ENCODE measurements at places on chromosomes 2 and 18.
A peak's percentile ranks its signal among the peaks of the same experiment; 100 is the strongest.

GRCh38 chr2:44051593-44052347, 56.0 kb upstream of the LRPPRC start:
- no peak for DNase-seq

GRCh38 chr2:224769489-224769888, 53.3 kb upstream of the CCDC195 start:
- no peak for DNase-seq

GRCh38 chr2:204261846-204262245, 283.4 kb upstream of the PARD3B start:
- DNase-seq = no peak

DNA sequence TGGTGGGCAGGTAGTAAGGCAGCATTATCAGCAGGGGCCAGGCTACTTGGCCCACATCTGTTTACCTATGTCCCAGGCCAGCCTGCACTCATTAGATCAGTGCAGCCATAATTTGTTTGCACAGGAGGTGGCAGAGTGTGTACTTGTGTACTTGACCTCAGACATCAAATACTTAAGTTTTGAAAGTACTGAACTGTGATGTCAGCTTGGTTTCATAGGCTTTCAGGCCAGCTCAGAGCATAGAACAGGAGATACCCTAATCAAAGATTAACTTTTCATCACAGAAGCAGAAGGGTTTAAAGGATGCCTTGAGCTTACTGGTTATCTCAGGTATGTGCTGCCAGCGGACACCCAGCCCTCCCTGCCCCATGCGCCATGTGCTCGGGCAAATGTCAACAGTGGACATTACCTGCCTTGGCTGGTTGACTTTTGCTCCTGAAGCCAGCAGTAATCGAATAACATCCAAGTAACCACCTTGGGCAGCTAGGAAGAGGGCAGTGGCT, 33.2 kb downstream of the ANKRD29 start:
- no peak for DNase-seq

GRCh38 chr2:231467016-231467545, 2.8 kb upstream of the NCL start:
- no peak for DNase-seq

DNA sequence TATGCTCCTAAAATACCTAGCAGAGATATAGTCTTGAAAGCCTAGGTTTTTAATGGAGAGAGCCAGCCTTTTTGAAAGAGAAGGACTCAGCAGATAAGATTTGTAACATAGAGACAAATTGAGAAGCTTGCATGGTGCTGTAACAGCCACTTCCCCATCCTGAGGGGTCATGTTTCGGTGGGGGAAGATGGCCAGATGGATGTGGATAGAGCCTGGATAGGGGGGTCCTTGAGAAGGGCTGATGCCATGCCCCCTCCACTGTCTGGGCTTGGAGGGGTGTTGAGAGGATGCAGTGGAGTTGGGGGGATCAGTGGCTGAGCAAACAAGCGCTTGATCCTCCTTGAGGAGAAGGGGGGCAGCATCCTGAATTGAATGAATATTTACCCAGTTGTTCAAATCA, 178.0 kb upstream of the HS6ST1 start:
- DNase-seq = no peak

DNA sequence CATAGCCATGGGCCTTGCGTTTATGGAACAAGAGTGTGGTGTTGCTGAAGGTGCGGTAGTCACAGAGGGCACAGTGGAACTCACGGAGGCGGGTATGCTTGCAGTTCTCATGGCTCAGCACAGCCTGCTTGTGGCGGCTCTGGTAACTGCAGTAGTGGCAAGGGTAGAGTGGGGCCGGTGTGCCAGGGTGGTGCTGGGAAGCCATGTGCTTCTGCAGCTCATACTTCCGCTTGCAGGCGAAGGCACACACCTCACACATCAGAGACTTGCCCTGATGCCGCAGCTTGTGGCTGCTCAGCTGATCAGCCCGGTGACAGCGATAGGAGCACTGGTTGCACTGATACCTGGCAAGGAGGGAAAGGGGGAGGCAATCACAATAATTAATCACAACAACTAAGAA, 14.7 kb downstream of the ZNF142 start:
- DNase-seq = no peak

- DNase-seq = no peak
Observed at GRCh38 chr2:109098251-109098920, 30.6 kb upstream of the SH3RF3 start.

GRCh38 chr2:33184041-33184440, 237.3 kb downstream of the LTBP1 start:
- DNase-seq = no peak

DNA sequence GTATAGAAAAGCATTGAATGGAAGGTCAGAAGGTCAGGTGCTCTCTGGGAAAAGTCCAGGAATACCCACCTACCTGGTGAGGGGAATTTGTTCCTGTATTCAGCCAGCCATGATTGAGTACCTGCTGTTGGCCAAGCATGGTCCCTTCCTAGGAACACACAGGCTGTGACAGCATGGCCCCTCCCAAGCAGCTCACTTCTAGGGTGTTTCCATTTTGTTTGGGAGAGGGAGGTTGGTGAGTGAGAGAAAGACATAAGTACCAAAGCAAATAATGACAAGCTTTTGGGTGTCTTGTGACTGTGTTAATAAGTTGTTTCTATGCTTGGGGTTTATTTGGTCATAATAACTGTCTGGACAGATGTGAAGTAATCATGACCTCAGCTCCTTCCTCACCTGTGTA, 46.3 kb downstream of the CABLES1 start:
- no peak for DNase-seq

- no peak for DNase-seq
Observed at GRCh38 chr2:181774685-181775084, 94.4 kb upstream of the NEUROD1 start.

DNA sequence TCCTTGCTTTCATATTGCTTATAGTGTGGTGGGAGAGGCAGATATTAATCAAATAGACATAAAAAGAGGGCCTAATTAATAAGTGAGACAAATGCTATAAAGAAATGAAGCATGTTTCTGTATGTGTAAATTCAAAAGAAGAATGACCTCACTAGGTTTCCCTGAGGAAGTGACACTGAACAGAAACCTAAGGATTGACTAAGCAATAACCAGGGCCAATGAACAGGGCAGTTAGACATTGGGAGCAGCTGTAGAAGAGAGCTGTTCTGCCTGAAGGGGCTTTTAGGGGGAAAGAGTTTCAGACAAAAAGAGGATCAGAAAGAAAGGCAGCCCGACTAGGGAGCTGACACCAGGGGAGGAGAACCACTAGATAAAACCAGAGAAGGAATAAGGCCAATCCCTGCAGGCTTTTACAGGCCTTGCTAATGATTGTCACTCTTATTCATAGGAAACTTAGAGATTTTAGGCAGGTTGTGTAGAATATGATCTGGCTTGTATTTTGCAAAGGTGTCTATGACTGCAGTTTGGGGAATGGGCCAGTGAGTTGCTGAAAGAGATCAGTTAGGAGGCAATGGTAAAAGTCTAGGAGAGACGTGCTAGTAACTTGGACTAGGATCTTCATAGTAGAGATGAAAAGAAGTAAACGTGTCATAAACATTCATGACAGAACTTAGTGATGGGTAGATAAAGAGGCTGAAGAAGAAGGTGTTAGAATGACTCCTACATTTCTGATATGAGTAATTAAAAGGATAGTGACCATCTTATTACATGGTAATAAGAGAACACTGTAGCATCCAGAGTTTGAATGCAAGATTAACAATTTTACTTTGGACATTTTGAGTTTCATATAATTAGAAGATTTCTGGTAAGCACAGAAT, 26.8 kb upstream of the NABP1 start:
- DNase-seq = no peak

DNA sequence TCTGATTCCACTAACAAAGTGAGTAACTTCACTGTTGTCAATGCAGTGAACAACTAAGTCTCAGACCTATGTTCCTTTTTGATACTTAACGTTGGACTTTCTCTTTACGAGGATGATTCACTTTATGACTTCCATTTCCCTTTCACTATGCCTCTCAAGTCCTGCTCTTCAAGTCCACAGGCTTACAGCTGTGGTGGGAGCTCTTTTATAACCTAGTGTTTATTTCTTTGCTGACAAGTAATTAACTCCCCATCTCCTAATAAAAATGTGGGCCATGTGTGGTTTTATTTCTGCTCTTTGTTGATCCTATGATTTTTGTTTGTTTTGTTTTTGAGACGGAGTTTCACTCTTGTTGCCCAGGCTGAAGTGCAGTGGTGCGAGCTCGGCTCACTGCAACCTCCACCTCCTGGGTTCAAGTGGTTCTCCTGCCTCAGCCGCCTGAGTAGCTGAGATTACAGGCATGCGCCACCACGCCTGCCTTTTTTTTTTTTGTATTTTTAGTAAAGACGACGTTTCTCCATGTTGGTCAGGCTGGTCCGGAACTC, 142.1 kb downstream of the USP34 start:
- no peak for DNase-seq

DNA sequence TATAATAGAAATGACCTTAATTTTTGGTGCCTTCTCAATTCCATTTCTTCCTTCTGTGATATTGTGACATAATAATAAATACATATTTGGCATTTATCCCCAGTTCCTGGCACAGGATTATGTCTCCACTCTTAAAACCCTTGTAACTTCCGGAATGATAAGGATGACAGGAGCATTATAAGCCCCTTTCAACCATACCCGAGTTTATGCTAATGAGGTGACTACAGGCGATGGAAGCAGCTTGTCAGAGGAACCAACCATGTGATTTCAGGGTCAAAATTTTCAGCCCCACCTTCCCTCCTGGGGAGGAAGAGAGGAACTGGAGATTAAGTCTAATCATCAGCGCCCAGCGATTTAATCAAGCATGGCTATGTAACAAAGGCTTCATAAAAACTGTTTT, 528.5 kb upstream of the CRIM1 start:
- no peak for DNase-seq

DNA sequence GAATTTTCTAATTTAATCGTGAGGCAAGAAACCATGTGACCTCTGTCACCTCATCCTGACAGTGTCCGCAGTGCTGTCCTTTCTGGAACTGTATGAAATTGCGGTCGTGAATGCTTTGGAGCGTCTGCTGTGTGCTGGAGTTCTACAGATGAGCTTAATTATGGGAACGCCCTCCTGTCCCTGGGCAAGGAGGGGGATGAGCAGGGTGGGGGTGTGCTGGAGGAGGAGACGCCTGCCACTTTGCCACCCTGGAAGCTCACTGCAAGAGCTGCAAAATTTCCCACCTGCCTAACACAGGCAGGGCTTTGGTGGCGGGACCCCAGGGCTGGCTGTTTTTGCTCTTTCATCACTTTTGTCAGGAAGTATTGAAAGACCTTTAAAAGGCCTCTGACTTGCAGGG, 6.5 kb downstream of the LPIN1 start:
- DNase-seq = no peak

- DNase-seq = no peak
Observed at GRCh38 chr18:50441501-50441900, 66.7 kb downstream of the SKA1 start.

DNA sequence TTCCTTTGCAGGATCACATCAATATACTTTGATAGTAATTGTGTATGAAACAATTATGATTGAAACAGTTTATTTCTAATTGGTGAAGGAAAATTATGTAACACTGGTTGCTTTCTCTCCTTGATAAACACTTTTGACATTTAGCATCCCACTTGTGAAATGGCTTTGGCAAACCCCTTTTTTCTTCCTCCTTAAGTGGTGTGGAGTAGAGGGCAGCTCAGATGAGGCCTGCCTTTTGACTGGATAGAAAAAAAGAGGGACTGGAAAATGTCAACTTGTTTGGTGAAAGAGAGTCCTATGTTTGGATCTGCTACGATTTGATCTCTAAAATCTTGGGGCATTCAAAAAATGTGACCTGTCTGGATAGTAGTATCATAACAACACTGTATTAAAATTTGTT, 318.3 kb downstream of the MEIS1 start:
- DNase-seq = no peak

GRCh38 chr2:19312949-19313348, 45.5 kb downstream of the OSR1 start:
- no peak for DNase-seq

- DNase-seq = no peak
Observed at GRCh38 chr18:60202708-60203107, 169.9 kb downstream of the MC4R start.

DNA sequence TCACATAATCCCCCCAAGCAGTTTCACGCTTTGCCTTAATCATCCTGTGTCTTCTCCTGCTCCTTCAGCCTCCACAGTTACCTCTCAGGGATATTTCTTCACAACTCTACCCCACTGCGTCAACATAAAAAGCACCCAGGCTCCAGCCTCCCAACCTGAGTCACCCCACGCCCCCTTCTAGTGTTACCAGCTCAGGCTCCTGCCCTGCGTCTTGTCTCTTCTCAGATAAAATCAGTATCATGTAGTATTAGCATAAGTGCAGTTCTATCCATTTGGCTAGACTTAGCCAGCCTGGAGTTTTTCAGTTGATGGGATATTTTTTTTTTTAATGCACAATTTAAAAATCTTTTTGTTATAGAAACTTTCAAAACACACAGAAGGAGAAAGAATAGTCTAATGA, 9.6 kb upstream of the PELI1 start:
- no peak for DNase-seq

DNA sequence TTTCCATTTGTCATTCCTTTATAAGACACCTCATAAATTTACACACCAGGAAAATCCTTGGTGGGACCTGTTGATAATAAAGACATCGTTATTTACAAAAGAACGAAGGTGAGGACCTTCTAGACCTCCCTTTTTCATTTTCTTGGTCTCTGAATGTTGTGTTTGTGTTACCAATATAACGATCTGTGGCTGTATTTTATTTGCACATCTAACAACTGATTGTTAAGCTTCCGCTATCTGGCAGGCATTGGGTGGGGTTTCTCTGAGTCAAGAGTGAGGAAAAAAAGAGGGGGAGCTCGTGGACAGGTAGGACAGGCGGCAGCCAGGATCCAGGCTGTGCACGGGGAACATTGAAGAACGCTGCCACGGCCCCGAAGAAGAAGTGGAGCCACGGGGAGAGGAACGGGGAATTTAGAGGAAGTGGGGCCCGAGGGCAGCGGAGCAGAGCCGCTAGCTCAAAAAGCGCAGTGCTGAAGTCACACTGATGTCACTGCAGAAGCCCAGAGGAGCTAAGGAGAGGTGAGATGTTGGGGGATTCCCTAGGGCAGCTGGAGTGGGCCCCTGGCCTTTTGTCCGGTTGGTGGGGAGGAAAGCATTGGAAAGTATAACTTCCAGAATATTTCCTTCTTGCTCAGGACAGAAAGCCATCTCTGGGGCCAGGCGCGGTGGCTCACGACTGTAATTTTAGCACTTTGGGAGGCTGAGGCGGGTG, 20.9 kb upstream of the DNMT3A start:
- DNase-seq = no peak

GRCh38 chr18:3451989-3452749, 2.2 kb downstream of the TGIF1 start:
- DNase-seq = peak; percentile 17

GRCh38 chr2:187686416-187687024, 132.3 kb upstream of the TFPI start:
- no peak for DNase-seq

- no peak for DNase-seq
Observed at GRCh38 chr2:232374356-232374755, 4.2 kb upstream of the ALPP start.

DNA sequence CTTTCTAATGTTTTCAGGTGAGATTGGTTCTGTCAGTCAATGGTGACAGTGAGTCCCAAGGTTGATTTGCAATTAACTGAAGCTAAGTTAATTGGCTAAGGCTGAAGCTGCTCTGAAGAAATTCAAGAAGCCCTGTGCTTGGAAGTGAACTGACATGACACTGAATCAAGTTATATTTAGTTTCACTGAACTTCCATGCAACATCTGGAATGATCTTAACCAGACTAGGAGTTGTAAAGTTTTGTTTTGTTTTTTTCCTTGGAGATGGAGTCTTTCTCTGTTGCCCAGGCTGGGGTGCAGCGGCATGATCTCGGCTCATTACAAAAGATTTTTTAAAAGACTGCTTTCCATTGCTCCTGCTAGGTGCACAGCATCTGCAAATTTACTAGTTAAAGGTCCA, 11.4 kb downstream of the SERPINB5 start:
- no peak for DNase-seq

GRCh38 chr2:39433586-39434195, 3.4 kb downstream of the MAP4K3 start:
- no peak for DNase-seq

Data from activated T-cell treated with anti-CD3 and anti-CD28 coated beads for 4 hours (primary cell).